CD4-positive, alpha-beta T cell treated with Interleukin-17A for 4 hours (primary cell): ENCODE measurements at places on chromosomes 4 and X.
A peak's percentile ranks its signal among the peaks of the same experiment; 100 is the strongest.

GRCh38 chr4:158202481-158202880 lies 7.8 kb upstream of the TMEM144 start:
- no peak for DNase-seq

- DNase-seq = no peak
Measured at GRCh38 chr4:76434901-76435527, at the start of gene SHROOM3. SHROOM3 (plus strand) TSS chr4:76435229; CDS start chr4:76436053, 824 bp downstream.

DNA sequence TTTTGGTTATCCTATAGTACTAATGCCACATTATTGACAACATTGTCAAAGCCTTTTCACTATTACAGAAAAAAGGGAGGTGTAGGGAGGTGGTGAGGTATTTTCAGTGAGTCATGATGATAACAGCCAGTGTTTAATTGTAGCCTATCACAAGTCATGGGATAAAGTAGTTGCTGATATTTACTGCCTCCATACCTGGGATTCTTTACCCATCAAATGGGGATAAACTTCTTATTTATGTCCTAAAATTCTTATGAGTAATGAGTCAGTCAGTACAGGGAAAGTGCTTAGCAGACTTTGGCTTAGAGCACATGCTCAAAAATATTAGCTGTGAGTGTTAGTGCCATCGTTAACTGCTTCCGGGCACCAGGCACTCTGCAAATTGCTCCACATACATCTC lies 25.7 kb downstream of the ADGRG2 start:
- no peak for DNase-seq

GRCh38 chrX:132031867-132032266 lies 8.8 kb downstream of the STK26 start:
- no peak for DNase-seq

DNA sequence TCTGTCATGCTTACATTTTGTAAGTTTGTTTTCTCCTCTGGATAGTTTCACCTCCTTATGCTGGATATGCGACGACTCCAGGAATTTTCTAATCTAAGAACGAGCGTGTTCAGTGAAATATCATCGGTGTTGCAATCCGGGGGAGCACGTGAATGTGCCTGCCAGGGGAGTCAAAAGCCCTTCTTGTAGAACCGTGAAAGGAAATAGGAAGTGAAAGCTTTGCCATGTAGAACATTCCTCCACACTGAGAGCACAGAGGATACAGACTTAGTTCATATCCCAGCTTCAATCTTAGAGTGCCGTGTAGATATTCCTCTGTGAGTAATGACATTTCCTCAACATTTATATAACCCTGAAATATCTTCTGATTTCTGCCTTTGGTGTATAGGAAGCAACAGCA lies 121.2 kb downstream of the VEGFC start:
- no peak for DNase-seq

DNA sequence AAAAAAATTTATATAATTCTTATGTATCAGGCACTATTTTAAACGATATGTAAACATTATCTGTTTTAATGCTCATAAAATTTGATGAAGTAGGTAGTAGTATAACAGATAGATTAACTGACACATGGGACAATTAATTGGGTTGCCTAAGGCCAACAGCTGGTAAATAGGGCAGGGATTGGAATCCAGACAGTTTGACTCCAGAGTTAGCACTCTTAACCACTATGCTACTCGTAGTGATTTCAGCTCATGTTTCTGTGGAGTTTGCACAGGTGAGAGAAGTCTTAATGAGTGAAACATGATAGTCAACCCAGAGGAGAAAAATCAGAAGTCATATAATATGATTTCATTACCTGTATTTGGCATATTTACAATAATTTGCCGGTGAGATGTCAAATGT lies 126.0 kb upstream of the WDFY3 start:
- DNase-seq = no peak

- DNase-seq = no peak
Measured at GRCh38 chr4:81786063-81786763, 314.5 kb upstream of the RASGEF1B start.

GRCh38 chrX:23333842-23334520 lies 668 bp upstream of the PTCHD1 start:
- DNase-seq = no peak

- no peak for DNase-seq
Measured at GRCh38 chr4:157591245-157591644, 370.7 kb downstream of the GRIA2 start.

DNA sequence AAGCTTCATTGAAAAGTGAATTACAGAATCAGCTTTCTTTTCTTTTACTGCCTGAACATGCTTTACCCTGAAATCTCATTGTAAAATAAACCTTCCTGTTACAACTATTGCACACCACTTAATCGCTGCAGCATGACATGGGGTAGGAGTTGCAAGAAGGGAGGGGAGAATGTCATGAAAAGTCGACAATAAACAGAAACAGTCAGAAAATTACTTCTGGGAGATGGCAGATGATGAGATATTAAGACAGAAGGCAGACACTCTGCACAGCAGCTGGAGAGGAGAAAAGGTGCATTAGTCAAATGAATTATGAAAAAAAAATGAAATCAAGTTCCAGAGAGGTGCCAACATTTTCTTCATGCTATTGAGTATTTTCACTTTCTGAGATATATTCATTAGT lies 287.7 kb downstream of the PCDH7 start:
- no peak for DNase-seq

DNA sequence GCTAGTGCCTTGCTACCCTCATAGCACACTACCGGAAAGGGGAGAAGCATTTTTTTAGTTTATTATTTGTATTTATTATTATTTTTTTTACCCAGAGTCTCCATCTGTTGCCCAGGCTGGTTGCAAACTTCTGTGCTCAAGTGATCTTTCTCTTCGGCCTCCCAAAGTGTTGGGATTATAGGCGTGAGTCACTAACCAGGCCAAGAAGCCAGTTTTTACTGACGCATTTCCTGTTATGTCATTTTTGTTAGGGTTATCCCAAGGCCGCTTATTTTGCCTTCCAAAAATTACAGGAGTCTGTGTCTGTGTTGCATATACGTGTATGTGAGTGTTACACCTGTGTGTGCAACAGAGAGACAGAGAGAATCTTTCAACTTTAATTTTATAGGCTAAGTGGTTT lies 404.5 kb downstream of the GBA3 start:
- DNase-seq = no peak

DNA sequence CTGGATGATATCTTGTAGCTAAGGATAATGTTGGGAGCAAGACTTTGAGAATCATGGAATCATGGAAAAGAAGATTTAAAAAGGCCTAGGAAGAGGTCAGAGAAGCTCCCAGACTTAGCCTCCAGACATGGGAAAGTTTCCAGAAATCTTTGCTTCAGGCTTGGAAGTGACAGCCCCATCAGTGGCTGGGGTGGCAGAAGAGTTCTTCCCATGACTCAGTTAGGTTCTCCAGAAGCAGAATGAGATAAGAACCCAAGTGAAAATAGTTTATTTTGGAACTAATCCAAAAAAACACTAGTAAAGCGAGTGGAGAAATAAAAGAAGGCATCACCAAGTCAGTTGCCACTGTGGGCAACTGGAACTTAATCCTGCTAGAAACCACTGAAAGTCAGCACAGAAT lies 506.9 kb downstream of the MID1IP1 start:
- no peak for DNase-seq

GRCh38 chrX:132957211-132958090 lies 978 bp downstream of the HS6ST2 start:
- DNase-seq = no peak

DNA sequence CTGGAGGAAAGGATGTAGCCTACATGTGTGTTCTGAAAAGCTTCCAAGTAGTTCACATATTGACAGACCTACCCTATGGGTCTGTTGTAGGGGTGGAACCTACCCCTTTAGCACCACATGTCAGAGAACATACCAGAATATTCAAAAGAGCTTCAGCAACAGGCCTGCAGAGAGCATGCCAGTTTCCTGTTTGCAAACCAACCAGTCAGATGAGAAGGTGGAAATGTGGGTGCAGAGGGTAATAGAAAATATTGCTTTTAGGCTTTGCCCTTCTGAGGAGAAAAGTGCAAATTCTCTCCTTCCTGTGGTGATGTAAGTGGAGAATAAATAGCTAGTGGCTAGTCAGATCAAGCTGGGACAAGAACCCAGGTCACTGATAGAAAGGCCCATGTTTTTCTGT lies 16.4 kb downstream of the INTS6L start:
- peak; percentile 16 for DNase-seq

DNA sequence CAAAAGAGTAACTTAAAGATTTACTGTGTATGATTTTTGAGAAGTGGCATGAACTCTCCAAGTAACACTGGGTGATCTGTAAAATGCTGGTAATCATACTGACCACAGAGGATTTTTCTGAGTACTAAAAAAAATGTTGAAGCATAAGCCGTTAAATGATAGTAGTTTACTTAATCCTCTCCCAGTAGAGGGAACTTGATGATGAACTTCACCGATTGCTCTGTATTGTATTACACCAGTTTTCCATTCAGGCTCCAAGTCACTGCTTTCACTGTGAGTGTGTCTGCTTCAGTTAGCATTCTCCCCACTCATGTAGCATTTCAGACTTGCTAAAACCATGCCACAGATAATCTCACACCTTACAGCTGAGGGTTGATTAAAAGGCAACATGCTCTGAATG lies 294.1 kb downstream of the GBA3 start:
- no peak for DNase-seq

- DNase-seq = no peak
Measured at GRCh38 chr4:133565379-133565778, 416.3 kb downstream of the PCDH10 start.

GRCh38 chr4:110629214-110629754 lies 6.4 kb upstream of the PITX2 start:
- DNase-seq = no peak

- DNase-seq = no peak
Measured at GRCh38 chr4:26081795-26082498, 167.9 kb downstream of the SMIM20 start.

DNA sequence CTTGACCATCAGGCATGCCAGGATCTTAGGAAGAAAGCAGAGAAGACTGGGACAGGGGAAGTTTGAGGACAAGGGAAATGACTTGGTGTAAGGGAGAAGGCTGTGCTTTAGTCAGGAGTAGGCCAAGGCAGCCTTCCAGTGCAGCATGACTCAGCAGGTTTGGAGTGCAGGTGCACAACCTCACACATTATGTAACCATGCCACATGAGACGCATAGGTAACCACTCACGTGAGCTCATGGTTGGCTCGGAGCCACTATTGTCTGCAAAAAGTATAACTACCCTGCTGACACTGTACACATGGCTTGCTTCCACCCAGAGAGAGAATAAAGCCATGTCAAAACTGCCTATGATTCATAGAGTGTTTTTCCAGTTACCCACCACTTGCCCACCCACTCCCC lies 715.9 kb downstream of the SMARCA1 start:
- DNase-seq = no peak

GRCh38 chrX:20350596-20350995 lies 83.9 kb upstream of the RPS6KA3 start:
- no peak for DNase-seq

- no peak for DNase-seq
Measured at GRCh38 chr4:169282429-169283113, 11.8 kb upstream of the SH3RF1 start.

DNA sequence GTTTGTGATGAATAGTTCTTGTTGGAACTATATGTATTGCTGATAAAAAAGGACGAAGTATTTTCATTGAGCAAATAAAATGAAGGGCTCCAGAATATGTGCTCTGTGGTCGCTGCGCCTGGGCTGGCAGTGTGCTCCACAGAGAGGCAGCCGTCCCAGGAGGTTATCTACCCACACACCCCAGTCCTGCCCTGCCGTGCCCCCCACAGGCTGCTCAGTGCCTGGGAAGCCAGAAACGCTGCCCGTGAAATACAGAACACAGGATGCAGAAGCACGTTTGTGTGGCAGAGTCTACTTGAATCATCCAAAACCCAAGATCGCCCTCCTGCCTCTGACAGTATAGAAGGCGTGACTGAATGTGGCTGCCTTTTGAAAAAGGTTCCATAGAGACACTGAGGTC lies 1.4 kb downstream of the CLDN22 start:
- DNase-seq = no peak

GRCh38 chr4:47031751-47032404 lies 511 bp downstream of the GABRB1 start:
- peak; percentile 4 for DNase-seq

DNA sequence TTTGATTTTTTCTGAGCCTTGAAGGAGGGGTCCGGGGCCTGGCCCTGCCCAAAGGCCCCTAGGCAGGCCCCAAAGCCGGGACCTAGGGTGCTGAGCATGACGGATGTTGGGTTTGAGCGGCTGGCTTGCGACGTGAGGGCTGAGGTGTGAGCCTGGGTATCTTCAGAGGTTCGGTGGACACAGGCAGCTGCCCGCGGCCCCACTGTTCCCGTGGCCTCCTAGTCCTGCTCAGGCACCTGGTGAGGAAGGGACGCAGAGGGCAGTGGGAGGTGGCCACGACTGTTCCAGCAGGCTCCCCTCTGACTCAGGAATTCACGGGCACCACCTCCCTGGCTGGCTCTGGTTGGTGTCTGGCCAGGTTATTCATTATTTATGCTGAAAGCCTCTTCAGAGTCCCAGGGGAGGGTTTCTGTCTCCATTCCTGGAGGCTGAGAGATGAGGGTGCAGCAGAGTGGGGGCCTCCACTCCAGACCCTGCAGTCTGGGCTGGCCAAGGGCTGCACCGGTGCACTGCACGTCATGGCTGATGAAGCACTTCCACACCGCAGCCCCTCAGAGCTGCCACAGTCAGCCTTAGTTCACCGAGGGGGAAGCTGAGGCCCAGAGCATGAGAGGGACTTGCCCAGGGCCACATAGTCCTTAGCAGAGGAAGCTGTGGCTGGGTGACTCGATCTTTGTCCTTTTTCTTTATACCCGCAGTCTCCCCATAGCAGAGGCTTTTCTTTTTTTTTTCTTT lies 2.2 kb downstream of the MSANTD1 start:
- no peak for DNase-seq

- peak; percentile 23 for DNase-seq
Measured at GRCh38 chrX:119015407-119016237, 41.2 kb downstream of the LONRF3 start.

DNA sequence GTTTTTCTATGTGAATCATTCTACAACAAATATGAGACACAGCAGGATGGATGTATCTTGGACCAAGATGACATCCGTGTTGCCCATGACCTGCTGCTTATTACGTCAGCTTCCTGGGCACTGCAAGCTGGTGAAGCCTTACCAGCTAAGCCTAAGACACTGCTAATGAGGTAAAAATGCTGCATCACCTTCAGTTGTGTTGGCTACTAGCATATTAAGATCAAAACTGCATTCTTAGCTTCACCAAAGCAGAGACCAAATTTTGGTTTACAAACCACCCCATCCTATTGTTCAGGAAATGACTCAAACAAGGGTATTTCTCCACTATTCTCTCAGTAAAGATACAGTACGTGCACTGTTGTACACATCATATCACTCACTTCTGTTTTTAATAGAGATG lies 50.3 kb downstream of the MAML3 start:
- DNase-seq = peak; percentile 50

- DNase-seq = no peak
Measured at GRCh38 chr4:159193046-159193620, 90.3 kb downstream of the RAPGEF2 start.

- no peak for DNase-seq
Measured at GRCh38 chr4:19689511-19689910, 562.2 kb upstream of the SLIT2 start.

DNA sequence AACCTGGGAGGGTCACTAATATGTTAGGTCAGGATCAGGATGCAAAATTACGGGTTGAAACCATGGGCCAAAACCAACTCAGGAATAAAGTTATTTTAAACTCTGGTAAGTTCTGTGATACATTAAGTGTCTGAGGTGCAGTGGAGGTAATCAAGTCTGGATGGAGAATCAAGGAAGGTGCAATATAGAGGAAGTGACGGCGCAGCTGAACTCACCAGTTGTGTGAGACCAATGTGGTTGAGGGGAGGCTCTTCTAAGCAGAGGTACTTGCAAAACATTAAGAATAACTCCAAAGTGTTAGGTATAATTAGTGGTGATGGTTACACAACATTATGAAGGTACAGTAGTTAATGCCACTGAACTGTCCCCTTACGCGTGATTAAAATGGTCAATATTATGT lies 19.7 kb downstream of the GAB3 start:
- no peak for DNase-seq
